ENCODE measurements at places on chromosomes 2 and 18.

DNA sequence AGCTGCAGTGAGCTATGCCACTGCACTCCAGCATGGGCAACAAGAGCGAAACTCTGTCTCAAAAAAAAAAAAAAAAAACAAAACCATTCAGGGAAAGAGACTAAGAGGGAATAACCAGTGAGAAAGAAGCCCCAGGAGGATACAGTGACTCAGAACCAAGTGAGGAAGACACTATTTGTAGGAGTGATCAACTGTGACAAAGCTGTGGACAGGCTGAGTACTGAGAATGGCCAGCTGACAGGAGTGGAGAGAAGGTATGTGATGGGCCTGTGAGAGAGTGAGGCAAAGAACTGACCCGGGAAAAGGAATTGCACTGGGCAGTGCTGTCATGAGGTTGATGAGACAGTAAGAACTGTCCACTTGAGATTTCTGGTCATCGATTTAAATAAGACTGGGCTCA lies 6.7 kb upstream of the LCT start:
- no peak for DNase-seq

- no peak for DNase-seq
Measured at GRCh38 chr2:231288590-231288989, 90.2 kb downstream of the ARMC9 start.

DNA sequence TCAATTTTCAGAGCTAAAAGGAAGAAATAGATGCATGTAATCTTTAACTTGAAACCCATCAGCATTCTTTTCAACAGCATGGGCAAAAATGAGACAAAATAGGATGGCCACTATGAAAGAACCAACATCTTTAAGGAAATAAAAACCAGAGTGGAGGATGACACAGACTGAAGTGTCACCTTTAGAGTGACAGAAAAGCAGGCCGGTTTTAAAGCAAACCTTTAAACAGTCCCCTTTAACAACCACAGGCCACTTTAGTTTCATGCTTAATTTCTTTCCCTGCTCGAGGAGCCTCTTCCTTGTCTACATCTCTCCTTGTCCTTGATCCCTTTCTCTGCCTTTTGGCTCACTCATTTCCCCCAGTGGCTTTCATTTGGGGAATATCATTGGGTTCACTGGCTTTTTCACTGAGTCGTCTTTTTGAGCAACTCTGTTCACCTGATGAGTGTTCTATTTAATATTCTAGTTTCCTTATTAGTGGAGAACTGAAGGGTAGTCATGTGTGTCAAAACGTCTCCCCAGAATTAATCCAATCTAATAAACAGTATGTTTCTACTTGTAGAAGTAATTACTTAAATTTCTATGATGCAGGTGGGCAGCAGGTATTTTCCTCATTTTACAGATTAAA lies 72.5 kb downstream of the DOCK10 start:
- no peak for DNase-seq

GRCh38 chr2:167186465-167186864 lies 298.2 kb downstream of the XIRP2 start:
- no peak for DNase-seq

- DNase-seq: no peak
Measured at GRCh38 chr2:124079045-124079444, 54.0 kb downstream of the CNTNAP5 start.

DNA sequence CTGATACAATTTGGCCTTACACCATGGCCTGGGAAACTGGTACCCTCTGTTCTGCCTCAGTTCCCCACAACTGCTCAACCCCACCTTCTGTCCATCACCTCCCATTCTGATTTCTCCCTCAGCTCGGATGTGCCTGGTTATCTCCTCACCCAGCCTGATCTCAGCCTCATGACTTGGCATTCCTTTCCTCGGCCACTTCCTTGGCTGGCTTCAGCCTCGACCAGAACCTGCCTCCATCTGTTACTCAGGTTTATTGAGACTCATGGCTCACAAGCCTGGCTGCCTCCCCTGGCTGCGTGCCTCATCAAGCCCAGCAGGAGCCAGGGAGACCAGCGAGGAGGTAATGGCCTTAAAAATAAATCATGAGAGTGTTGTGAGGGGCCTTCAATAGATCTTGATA lies 356.2 kb upstream of the SPRED2 start:
- no peak for DNase-seq

GRCh38 chr2:217790681-217791392 lies 212.0 kb downstream of the TNS1 start:
- no peak for DNase-seq

- DNase-seq: no peak
Measured at GRCh38 chr2:127195140-127196074, 24.7 kb downstream of the CYP27C1 start.

GRCh38 chr2:37767959-37768925 lies 96.8 kb upstream of the CDC42EP3 start:
- no peak for DNase-seq

- no peak for DNase-seq
Measured at GRCh38 chr2:145068509-145068908, 548.6 kb upstream of the ZEB2 start.

DNA sequence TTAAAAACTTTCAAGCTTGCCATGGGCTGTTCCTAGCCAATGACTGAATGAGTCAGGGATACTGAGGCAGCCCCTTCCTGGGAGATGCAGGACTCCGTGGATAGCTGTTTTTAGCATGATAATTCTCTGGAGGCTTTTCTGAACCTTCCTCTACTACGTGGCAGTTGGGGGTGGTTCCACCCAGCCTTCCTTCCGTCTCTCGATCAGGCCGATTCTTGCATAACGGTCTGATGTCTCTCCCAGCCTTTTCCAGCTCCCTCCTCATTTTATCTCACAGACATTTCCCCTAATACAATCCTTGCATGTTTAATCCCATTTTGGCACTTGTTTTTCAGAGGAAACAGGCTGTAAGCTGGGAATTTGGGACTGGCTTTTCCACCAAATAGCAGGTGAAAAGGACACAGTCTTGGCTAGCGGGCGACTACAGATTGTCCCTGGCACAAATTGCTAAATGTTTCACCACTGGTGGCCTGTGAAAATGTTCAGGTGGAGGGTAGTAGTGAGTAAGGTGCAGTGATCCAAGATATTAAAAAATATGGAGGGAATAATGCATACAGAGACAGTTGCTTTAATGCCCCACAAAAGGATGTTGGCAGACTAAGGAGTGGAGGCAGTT lies 21.0 kb upstream of the CTLA4 start:
- no peak for DNase-seq

- DNase-seq: no peak
Measured at GRCh38 chr2:178199334-178199733, 5.0 kb downstream of the OSBPL6 start.

- no peak for DNase-seq
Measured at GRCh38 chr2:60247471-60247870, 306.0 kb downstream of the BCL11A start.

DNA sequence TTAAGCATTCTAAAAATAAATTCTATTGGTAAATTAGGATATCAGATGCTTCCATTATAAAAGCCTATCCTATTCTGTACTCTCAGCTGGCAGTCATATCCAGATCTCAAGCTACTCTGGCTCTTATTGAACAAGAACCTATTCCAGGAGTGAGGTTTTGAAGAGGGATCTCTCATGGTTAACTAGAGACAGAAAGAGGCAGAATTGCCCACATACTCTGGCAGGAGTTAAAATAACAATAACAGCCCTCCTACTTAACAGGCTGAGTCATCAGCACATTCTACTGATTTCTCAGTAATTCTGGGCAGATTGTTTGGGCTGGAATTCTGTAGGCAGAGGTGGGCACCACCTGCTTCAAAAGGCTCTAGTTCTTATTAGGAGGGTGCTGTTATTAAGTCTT lies 142.0 kb upstream of the UNC80 start:
- no peak for DNase-seq

- DNase-seq: no peak
Measured at GRCh38 chr2:174399171-174399570, 3.6 kb downstream of the SCRN3 start.

GRCh38 chr2:101729521-101730190 lies 32.1 kb downstream of the MAP4K4 start:
- DNase-seq: no peak

DNA sequence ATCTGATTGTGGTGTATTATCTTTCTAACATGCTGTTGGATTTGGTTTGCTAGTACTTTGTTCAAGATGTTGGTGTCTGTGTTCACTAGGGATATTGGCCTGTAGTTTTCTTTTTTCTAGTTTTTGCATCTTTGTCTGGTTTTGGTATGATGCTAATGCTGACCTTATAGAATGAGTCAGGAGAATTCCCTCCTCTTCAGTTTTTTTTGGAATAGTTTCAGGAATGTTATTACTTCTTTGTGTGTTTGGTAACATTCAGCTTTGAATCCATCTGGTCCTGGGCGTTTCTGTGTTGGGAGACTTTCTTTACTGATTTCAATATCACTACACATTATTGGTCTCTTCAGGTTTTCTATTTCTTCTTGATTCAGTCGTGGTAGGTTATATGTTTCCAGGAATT lies 124.2 kb upstream of the EPB41L5 start:
- no peak for DNase-seq

DNA sequence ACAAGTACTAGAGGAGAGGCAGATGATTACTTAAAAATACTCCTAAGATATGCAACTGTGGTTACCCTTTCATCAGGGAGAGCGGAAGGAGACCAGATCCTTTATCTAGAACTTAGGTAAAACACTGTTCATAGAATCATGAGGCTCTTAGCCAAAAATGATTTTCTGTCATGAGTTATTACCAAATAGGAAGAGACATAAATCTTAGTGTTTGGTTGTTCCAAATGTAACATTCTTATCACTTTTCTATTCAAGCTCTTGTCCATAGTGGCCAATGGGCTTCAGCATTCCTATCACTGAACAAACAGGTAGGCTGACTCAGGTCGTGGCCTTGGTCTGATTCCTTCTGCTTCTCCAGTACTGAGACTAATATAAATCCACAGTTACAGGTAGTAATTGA lies 38.5 kb downstream of the RPRD1A start:
- DNase-seq: no peak

DNA sequence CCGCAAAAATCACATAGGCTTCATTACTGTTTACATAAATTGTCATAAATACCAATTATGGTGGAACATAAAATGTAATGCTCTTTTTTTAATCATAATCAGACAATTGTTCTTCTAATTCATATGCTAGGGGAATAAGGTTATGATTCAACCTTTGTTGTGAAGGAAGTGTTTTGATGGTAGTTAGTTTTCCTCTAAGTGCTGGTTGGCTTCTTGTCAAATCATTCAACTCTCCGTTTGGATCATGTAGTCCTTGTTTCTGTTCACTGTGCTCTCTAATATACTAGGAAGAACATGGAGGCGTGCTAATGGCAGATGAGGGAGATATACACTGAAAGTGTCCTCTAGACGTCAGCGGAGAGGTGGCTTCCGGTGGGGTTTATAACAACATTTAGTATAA lies 1938.0 kb upstream of the PIK3C3 start:
- no peak for DNase-seq

- no peak for DNase-seq
Measured at GRCh38 chr18:75064513-75064905, 144.4 kb downstream of the PTGR3 start.

Data from endothelial cell (in vitro differentiated cells).